Stimulated activated CD4-positive, alpha-beta T cell treated with anti-CD3 and anti-CD28 coated beads, Interleukin-12 subunit alpha, Interleukin-12 subunit beta, amount 100 ng/mL, for 4 hours (primary cell): ENCODE measurements at places on chromosomes 5 and 9.

- DNase-seq, result no peak
Observed at GRCh38 chr9:114003351-114003750, 74.7 kb downstream of the AMBP start.

DNA sequence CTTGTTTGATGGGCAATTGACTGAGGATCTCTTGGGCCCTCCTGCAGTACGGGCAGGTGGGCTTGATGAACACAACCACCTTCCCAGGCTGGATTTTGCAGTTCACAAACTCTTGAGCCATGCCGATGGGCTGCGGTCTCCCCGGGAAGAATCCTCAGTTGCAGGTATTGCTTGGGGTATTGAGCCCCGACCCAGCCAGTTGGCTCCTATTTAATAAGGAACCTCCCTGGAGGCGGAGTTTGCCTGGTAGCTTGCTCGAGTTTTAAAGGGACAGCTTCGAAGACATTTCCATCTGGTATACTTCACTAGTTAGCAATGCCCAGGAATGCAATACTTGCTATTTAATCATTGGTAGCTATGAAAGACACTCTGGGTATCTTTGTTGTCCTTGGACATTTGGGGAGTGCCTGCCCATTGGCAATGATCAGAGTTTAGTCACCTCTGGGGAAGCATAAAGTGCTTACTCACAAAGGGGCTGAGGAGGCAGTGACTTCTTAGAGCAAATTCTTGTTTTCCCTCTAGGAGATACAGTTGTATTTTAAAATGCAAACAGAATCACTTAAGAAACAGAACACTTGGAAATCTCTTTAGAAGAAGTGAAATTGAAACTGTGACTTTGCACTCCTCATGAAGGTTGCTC is at the start of gene GLRX:
TSS of gene GLRX (minus strand) at position 185 of the 640 bp plus-strand sequence. CDS start at position 121, 64 bp downstream.
- peak; percentile 27 for DNase-seq

- peak; percentile 37 for DNase-seq
Observed at GRCh38 chr5:75566710-75567309, 44.4 kb upstream of the ANKDD1B start.

DNA sequence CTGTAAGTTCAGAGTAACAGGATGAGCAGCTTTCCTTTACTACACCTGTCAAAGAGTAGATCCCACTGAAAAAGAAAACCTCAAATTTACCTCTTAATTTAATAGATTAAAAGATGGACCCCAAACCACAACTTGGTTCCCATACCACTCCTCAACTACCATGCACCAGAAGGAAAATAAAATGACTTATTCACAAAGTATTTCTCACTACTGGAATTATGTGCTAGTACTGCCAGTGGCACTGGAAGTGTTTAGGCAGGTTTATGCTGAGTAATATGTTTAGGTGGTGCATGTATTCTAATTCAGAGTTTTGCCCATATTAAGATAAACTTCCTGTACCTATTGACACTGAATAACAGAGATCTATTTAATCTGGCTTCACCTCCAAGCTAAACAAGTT is 6.6 kb downstream of the PLK2 start:
- no peak for DNase-seq

- DNase-seq, result no peak
Observed at GRCh38 chr9:108727580-108728111, 128.1 kb downstream of the ACTL7B start.

DNA sequence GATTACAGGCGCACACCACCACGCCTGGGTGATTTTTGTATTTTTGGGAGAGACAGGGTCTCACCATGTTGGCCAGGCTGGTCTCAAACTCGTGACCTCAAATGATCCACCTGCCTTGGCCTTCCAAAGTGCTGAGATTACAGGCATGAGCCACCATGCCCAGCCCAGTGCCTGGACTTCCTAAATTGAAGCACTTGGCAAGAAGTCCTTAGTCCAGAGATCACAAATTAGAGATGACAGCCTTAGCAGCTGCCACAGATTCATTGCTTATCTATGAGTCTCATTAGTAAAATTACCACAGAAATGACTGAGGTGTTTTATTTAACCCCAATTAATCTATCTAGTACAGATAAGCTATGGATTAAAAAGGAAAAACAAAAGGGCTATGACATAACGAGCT is 19.2 kb downstream of the EFCAB9 start:
- no peak for DNase-seq

DNA sequence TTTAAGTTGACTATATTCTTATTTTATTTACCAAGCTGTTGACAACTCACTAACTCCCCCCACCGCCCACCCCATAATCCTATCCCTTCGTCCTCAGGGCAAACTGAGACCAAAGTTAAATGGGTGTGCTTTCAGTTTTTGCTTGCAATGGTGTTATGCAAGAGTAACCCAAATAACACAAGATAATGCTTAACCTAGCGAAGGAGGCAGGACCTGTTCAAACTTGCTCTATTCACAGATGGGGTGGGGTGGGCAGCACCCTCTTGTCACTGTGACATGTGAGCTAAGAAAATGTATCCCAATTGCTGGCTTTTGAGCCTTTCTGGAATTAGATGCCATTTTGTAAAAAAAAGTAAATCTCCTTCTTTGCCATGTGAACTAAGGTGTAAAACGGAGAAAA is 40.4 kb downstream of the GLIS3 start:
- DNase-seq, result no peak

DNA sequence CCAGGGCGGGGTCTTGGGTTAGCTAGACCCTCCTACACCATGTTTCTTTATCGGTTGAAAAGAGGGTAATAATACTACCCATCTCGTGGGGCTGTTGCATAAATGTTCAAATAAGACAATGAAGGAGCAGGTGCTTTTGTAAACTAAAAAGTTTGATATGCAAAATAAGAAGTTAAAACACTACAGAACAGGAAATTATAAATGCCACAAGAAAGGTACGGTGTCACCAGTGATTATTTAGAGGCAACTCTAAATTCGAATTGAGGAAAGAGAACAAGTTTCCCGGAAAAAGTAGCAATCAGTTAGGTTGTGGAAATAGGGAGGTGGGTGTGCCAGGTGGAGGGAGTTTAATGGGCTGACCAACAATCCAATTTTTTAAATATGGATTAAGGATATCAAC is 2.5 kb upstream of the PHF19 start:
- DNase-seq, result no peak

- no peak for DNase-seq
Observed at GRCh38 chr5:164893071-164893470, 1387.7 kb downstream of the MAT2B start.

DNA sequence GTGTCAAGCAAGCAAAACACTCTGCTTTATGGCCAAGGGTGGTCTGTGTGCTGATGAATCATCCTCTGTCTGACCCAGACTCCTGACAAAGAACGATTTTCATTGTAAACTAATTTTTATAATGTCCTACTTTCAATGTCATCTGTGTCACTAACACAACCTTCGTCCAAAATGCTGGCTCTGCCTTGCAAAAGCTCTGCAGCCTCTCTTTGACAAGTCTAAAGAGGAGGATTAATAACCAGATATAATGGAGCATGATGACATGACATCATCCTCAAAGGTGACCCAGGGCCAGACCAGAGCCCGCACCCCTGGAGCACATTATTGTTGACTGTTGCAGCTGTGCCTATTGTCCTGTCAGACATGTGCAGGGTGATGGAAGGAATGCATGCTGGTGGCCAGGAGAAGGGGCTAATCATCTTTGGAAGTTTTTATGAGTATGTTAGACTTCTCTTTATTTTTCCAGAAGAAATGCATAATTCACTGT is 589.4 kb downstream of the NR2F1-AS1 start:
- no peak for DNase-seq

DNA sequence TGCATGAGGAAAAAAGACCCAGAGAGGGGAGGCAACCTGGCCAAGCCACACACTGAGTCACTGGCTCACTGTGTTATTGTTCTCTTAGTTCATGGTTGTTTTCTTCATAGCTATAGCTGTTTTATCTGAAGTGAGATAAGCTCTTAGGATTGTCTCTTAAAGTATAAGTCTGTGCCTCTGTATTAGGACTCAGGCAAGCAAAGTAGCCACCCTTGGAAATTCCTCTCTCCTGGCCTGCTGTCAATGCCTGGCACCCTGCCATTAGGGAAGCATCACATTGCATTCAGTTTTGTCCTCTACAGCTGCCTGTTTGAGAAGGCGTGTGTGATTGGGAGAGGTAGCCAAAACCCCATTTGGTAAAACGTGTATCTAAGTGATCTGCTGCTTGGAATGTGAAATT is 147.4 kb upstream of the GLRA1 start:
- no peak for DNase-seq

DNA sequence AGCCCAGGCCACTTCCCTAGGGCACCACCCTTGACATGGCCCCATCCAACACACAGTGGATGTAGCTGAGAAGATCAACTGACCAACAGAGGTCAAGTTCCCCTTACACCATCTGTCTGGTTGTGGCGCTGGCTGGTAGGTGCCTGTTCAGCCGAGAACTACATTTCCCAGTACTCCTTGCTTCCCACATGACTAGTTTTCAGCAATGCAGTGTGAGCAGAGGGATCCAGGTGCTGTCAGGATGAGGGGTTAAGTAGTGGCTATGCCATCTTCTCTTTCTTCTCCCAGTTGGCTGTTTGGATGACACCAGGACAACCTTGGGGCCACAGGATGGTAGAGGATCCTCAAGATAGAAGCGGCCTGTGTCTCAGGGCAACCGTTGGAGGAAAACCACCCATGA is 48.6 kb upstream of the SH3PXD2B start:
- no peak for DNase-seq

DNA sequence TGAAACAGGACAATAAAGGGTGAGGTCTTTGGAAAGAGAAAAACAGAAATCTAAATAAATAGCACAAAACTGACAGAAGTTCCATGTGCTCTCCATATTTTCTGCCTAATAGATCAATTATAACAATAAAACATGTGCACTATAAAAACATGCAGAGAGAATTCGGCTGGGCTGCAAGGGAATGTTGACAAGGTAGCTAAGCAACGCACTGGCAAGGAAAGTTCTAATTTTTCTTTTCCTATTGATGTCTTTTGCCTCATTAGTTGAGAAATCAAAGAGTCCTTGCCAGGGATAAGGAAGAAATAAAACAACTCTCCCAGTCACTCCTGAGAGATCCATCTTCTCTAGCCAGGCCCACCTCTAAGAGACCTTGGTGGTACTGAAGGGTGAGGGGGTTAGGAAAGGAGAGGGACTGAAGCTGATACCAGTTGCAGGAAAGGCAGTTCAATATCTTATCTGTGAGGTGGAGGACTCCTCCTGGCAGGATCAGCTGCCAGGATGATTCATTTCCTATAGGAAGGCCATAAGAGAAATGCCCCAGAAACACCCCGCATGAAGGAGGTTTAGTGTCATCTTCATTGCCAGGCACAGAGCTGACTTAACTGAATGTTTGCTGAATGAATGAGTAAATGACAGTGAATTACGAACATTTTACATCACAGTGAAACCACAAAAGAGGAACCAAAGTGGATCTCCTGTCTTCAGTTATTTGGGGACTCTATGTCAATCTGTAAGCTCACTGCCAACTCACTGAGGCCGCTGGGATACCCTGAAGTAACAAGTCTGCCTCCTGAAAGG is 63.7 kb upstream of the IFNK start:
- DNase-seq, result no peak

GRCh38 chr9:438961-439768 is 224.5 kb downstream of the DOCK8 start:
- DNase-seq, result no peak

- no peak for DNase-seq
Observed at GRCh38 chr5:2320611-2321010, 430.9 kb downstream of the IRX2 start.

GRCh38 chr9:107281922-107282667 is 984 bp upstream of the RAD23B start:
- no peak for DNase-seq

DNA sequence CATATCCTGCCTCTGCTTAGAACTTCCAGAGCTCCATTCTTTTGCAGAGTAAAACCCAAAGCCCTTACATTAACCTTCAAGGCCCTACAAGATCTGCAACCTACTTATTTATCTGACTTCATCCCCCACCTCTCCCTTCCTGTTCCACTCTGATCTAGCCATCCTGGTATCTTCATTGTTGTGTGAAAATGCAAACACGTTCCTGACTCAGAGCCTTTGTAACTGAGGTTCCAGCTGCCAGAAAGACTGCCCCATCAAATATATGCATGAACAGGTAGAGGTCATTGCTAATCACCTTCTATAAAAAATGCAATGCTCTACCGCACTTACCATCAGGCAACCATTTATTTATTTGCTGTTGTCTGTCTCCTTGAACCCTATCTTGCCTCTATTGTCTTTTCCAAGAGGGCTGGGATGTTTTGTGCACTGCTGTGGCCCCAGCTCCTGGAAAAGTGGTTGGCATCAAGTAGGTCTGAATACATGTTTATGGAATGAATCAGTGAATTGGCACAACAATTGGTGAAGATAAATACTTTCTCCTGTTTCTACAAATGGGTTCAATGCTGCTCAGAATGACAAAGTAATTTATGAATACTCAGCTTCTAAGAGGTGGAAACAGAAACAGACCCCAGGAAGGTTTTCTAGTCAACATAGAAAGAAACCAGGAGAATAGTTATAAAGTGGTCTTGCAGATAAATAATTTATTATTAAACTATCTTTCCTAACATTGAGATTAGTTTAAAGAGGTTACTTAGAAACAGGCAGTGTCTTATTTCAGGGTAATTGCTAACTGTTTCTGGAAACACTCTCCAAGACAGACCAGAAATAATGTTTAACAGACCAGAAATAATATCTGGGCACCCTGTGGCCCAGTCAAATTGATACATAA is 230.6 kb upstream of the CD180 start:
- DNase-seq, result no peak

- DNase-seq, result no peak
Observed at GRCh38 chr5:1199649-1200494, 1.5 kb upstream of the SLC6A19 start.

GRCh38 chr5:179113945-179114641 is 53.9 kb downstream of the ZNF354C start:
- DNase-seq, result no peak

- no peak for DNase-seq
Observed at GRCh38 chr5:133397990-133398645, 214.2 kb downstream of the FSTL4 start.

- no peak for DNase-seq
Observed at GRCh38 chr5:41896230-41896629, 7.9 kb upstream of the RIMOC1 start.

DNA sequence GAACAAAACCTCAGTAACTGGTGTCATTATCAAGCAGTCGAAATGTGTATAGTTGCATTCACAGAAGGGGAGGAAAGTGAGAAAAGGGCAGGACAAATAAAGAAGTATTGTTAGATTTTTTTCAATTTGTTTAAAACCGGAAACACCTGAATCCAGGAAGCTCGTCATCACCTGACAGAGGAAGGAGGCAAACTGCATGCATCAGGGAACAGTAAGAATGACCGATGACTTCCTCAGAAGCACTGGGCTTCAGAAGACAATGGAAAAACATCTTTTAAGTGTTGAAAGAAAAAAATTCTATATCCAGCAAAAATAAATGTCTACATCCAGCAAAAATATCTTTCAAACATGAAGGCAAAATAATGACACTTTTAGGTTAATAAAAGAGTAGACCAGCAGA is 29.5 kb downstream of the PLEKHG4B start:
- DNase-seq, result no peak

GRCh38 chr9:107358986-107359385 is 75.9 kb downstream of the RAD23B start:
- DNase-seq, result no peak

- DNase-seq, result no peak
Observed at GRCh38 chr5:67066815-67067214, 129.8 kb downstream of the CD180 start.

GRCh38 chr9:108272349-108272899 is 583.4 kb downstream of the ACTL7B start:
- DNase-seq, result no peak

GRCh38 chr5:134004626-134005416 is at the start of gene VDAC1:
Gene VDAC1, minus strand, starts transcription at chr5:134004975. Its CDS starts 11,963 bp downstream, at chr5:133993012.
- peak; percentile 72 for DNase-seq
